Testis (tissue), 5 donors: ENCODE measurements at places on chromosomes 6 and 20.
A peak's percentile ranks its signal among the peaks of the same experiment; 100 is the strongest.

- no peak for DNase-seq
- H3K4me3 ChIP-seq: no peak overlapping the region
- no peaks in the 10 kb centered on the region for H3K27me3 ChIP-seq
- no peaks in the 10 kb centered on the region for H3K36me3 ChIP-seq
- H3K27ac ChIP-seq: no peak overlapping the region
Observed at GRCh38 chr6:130602151-130602770, 224.9 kb upstream of the SMLR1 start.

DNA sequence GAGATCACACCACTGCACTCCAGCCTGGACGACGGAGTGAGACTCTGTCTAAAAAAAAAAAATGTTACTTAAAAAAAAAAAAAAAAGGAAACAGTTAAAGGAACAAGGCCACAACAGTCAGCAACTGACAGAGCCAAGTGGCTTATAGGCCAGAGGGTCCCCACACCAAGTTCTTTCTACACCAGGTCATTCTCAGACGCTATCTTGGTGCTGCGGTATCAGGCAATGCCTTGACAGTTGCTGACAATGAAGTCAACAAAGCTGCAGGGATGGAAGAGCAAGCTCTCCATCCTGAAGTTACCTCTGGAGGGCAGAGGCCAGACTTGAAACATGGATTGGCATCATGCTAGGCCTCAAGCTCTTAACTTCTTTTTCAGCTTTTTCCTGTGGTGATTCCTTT is 31.9 kb downstream of the COMMD7 start:
- no peak overlapping the region for H3K27ac ChIP-seq
- H3K27me3 ChIP-seq: no peaks in the 10 kb centered on the region
- no peak for DNase-seq
- no peak overlapping the region for H3K4me3 ChIP-seq

DNA sequence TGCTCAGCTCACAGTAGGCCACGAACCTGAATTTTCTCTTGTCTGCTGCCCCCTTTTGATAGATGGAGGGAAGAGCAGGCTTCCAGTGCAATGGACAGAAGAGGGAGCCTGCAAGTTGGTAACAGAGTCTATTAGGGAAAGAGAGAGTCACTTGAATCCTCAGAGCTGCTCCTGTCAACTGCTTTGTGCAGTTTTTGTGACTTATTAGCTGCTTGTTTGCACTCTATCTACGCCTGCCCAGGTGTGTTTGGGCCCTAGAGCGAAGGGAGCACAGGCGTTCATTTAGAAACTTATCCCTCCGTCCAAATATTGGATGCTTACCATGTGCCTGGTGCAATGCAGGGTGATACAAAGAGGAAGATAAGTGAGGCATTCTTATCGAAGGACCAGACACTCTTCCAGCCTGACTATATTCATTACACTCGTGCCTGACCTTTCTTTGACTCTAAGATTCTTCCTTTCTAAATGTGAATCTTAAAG is 11.6 kb upstream of the SLC2A12 start:
- peak; percentile 78 for DNase-seq
- H3K27ac ChIP-seq: no peak overlapping the region
- no peaks in the 10 kb centered on the region for H3K36me3 ChIP-seq
- H3K4me3 ChIP-seq: no peak overlapping the region

DNA sequence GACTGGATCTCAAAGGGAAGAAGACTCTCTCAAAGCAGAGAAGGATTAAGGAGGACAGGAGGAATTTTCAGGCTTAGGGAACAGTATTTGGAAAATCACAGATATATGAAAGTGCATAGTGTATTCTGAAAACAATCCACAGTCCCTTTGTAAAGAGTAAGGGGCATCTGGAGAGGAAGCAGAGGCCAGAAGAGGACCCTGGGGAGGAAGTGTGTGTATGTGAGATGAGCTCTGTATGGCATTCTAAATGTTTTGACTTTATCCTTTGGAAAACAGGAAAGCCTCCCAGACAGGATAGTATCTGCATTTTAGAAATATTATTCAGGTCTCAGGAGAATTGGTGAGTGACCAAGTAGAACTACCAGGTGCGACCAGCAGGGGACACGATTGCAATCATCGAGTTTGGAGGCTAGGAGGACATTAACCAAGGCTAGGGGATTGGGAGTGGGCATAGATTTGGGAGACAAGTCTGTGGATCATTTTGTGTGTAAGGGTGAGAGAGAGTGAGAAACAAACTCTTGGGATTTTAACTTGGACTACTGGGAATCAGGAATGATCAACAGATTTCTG is 38.3 kb upstream of the FAM184A start:
- no peaks in the 10 kb centered on the region for H3K27me3 ChIP-seq
- DNase-seq: no peak
- H3K27ac ChIP-seq: no peak overlapping the region
- H3K4me3 ChIP-seq: no peak overlapping the region
- H3K36me3 ChIP-seq: no peaks in the 10 kb centered on the region
